Ecto neural progenitor cell (in vitro differentiated cells): ENCODE measurements at places on chromosomes 16 and 17.

- DNase-seq = no peak
These were observed 8.3 kb downstream of the FHOD1 start for GRCh38 chr16:67238806-67239470.

DNA sequence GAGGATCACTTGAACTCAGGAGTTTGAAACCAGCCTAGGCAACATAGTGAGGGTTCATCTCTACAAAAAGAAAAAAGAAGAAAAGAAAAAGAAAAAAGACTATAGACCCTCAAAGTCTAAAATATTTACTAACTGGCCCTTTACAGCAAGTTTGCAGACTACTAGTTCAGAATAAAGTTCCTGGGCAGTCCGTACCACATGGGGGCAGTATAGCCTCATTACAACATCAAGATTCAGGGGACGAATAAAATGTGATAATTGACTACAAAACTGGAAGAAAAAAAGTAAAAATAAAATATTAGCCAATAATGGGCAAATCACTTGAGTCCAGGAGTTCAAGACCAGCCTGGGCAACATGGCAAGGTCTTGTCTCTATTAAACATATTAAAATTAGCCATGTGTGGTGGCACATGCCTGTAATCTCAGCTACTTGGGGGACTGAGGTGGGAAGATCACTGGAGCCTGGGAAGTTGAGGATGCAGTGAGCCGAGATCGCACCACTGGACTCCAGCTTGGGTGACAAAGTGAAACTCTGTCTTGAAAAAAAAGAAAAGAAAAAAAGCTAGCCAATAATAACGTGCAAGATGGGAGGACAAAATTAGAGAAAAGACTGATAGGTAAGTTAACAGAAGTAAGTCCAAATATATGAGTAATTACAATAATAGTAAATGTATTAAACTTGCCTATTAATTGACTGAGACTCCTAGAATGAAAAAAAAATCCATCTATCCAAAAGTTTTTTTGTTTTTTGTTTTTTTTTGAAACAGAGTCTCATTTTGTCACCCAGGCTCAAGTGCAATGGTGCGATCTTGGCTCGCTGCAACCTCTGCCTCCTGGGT lies 129.4 kb upstream of the SEC14L1 start:
- peak; percentile 66 for DNase-seq

GRCh38 chr16:47258874-47259461 lies 115.2 kb upstream of the NETO2 start:
- DNase-seq = no peak

DNA sequence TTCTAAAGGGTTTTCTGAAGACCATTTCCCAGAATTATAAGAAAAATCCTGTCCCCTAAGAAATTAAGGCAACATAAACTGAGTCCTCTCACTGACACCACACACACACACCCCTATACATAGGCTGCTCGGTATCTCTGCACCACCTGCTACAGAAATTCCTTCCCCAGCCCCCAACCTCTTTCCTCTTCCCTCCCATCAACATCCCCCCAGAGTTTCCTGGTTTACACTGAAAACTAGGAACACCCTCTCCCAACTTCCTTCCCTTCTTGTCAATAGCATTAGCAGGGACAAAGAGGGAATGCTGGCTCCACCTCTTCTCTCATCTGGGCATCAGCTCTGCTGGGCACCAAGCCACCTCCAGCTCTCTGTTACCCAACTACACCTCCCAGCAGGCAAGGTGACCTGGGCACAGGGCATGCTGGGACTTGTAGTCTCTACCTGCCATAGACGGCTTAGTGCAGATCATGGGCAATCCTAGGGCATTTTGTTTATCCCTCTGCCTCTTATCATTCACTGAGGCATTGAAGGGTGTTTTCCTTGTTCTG lies 15.7 kb downstream of the CAVIN1 start:
- peak; percentile 80 for DNase-seq

- DNase-seq = no peak
These were observed 3.9 kb downstream of the SMIM5 start for GRCh38 chr17:75637143-75637538.

- DNase-seq = no peak
These were observed 1.0 kb downstream of the EMC8 start for GRCh38 chr16:85798283-85798776.

DNA sequence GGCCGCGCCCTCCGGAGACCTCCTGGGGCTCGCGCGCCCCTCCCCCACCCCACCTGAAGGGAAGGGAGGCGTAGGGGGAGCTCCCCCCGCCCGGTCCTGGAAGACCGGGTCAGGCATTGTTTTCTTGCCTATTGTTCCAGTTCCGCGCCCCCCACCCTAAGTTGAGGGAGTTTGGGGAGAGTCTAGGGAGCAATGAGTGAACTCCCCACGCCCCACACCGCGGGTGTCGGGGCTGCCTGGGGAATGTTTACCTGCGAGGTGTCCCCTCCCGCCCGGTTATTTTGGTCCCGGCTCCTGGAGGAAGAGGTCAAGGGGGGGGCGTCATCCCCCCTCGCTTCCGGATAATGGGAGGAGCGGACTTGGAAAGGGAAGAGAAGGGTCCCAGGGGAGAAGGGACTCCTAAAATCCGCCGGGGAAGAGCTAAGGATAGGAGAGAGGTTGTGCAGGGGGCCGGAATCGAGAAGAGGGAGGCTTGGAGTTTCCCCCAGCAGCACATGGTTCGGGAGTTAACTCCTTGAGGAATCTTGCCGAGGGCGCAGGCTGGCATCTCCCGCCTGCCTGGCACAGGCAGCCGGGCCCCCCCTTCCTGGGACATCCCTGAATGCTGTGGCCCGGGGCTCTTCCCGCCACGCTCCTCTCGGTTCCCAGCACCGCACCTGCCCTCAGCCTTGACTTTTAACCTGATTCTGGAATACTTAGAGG lies 881 bp downstream of the MLLT6 start:
- DNase-seq = peak; percentile 71

DNA sequence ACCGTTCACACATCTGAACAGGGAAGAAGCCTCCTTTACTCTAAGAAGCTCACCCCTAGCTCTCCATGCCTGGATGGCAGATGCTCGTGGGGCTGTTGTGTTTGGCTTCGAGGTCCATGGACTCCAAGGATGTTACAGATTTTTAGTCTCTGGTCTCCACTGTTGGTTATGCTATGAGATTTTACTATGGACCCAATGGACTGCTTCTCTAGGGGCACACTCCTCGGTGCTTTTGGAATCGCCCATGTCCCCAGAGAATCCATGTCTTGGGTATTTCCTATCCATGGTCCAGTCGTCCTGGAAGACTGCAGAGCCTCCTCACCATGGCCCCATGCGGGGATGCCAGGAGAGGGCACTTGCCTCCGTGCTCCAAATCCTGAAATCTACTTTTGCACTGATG lies 83.4 kb downstream of the KCNJ12 start:
- peak; percentile 40 for DNase-seq

DNA sequence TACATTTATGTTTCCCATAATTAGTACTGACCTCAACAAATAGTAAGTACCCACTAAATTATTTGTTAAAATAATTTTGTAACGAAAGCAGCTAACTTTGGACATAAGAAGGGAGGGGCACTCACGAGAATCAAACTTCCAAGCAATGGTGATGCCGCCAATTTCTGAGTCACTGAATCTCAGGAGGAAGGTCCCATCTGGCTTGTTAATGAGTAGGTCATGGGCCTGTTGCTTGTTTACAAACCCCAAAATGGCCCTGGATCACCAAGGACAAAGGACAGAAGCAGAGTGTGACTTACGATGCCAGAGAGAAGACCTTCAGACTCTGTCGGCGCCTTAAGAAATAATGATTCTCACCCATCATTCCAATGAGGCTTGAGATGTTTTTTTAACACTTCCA lies 15.8 kb upstream of the GHDC start:
- no peak for DNase-seq

DNA sequence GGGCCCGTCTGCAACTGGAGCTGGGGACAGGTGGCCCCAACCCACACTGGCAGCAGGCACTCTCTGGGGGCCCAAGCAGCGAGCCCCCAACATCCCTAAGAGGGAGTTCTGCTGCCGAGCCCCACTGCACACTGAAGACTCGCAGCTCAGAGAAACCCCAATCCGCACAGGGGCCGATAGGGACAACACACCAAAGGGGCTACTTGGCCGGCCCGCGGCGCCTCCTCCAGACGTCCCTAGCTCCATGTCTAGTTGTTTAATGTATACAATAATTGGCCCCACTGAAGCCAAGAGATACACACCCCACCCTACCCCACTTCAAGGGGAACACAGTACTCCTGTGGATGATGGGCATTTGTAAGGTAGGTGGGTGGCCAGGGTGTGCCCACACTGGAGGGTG lies 62.7 kb downstream of the ZNF423 start:
- DNase-seq = no peak

GRCh38 chr16:28085389-28086171 lies 22.1 kb upstream of the GSG1L start:
- DNase-seq = no peak

GRCh38 chr17:10120749-10121148 lies 77.7 kb downstream of the GAS7 start:
- no peak for DNase-seq

- no peak for DNase-seq
These were observed 29.0 kb downstream of the WSB1 start for GRCh38 chr17:27322690-27323508.

DNA sequence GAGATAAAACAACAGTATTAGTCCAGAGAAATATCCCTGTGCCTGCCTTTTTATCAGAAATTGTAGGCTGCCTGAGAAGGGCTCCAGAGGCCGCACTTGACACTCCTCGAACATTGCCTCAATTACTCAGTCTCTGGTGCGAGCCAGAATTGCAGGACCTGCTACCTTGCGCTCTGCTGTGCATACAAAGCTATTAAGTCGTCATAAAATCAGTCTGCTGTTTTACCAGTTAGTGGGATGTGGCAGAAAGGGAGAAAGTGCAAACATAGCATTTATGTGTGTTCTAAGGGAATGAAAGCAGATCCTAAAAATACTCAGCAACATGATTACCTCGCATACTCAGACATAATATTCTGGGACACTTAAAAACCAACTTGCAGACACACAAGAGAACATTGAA lies 70.6 kb downstream of the TMC6 start:
- no peak for DNase-seq

- no peak for DNase-seq
These were observed 28.9 kb upstream of the RBFOX1 start for GRCh38 chr16:7303660-7304200.

DNA sequence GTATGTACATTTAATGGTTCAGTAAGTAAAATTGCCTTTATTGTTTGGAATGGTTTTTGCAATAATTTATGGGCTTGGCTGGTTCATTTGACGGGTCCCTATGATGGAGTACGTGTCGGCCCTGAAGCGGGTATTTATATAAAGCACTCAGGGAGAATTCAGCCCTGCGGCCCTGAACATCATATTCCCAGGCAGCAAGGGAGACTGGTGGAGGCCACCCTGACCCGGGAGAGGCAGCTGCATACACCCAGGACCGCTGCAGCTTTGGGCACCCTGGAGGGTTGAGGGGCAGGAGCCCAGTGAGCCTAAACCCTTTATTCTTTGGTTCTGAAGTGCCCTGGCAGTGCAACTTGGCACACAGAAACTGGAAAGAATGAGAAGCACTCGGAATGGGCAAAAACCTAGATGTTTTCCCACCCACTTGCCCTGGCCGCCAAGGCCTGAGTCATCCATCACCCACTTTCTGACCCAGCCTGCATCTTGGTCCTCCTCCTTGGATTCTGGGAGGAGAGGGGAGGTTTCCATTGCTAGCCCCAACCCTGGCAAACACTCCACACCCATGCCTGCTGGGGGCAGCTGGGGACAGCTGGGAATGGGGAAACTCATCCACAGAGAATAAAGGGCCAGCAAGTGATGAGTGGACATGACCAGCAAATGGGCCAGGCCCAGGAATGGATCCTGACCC lies 162.2 kb upstream of the TNRC6C start:
- DNase-seq = no peak

DNA sequence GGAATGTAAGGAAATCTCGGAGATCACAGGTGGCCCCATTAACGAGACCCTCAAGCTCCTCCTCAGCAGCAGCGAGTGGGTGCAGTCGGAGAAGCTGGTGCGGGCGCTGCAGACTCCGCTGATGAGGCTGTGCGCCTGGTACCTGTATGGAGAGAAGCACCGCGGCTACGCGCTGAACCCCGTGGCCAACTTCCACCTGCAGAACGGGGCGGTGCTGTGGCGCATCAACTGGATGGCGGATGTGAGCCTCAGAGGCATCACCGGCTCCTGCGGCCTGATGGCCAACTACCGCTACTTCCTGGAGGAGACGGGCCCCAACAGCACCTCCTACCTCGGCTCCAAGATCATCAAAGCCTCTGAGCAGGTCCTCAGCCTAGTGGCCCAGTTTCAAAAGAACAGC lies 16.2 kb downstream of the MLYCD start:
- DNase-seq = no peak

- no peak for DNase-seq
These were observed 37.1 kb upstream of the CSNK2A2 start for GRCh38 chr16:58234831-58235595.

GRCh38 chr17:74875155-74875976 lies 2.6 kb upstream of the FDXR start:
- DNase-seq = no peak

GRCh38 chr16:82252582-82252981 lies 82.6 kb upstream of the MPHOSPH6 start:
- no peak for DNase-seq

DNA sequence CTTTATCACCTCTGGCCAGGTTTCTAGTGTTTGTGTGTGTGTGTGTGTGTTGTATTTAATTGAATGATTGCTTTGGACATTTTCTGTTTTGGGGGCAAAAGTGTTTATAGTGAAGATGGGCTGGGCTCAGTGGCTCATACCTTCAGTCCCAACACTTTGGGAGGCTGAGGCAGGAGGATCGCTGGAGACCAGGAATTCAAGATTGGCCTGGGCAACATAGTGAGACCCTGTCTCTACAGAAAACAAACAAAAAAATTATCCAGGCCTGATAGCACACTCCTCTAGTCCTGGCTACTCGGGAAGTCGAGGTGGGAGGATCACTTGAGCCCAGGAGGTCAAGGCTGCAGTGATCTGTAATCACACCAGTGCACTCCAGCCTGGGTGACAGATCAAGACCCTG lies 37.5 kb downstream of the RPA1 start:
- DNase-seq = no peak

- peak; percentile 76 for DNase-seq
These were observed 11.5 kb downstream of the RMI2 start for GRCh38 chr16:11356573-11357331.

DNA sequence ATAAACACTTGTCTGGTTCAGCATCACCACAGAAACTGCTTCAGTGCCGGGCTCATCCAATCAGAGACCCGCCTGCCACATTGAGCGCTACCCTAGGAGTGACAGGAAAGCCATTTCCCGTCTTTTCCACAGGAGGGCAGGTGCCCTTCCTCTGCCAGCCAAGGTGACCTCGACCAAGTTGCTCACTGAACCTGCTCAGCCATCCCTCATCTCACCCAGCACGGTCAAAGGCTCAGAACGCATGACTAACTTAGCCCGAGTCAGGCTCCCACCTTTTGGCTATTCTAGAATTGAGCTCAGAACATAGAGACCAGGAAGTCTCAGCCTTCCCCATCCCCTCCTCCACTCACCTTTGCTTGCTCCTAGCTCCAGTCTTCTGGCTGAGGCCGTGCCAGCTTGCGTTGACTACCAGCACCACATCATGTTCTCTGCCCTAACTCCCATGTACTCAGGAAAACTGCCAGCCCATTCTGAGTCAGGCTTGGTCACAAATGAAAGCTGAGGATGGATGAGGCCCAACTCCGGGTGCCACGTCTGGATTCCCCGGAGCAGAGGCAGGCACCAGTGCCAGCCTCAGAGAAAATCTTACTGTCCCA lies 15.6 kb downstream of the MRPS23 start:
- no peak for DNase-seq

GRCh38 chr16:67210069-67210937 lies 11.4 kb downstream of the ELMO3 start:
- DNase-seq = no peak
